Activated naive CD8-positive, alpha-beta T cell treated with anti-CD3 and anti-CD28 coated beads, Interleukin-2, amount 50 U/mL, for 16 hours (primary cell): ENCODE measurements at places on chromosomes 5 and 9.

DNA sequence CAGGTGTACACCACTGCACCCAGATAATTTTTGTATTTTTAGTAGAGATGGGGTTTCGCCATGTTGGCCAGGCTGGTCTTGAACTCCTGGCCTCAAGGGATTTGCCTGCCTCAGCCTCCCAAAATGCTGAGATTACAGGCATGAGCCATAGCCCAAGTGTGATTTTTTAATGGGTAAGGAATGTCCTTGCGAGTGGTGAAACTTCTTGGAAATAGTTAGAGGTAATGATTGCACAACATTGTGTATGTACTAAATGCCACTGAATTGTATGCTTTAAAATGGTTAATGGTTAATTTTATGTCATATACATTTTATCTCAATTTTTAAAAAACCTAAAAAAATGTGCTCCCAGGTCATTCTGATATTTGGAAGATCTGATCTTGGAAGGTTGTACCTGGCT lies 59.9 kb upstream of the IL6ST start:
- DNase-seq: no peak

DNA sequence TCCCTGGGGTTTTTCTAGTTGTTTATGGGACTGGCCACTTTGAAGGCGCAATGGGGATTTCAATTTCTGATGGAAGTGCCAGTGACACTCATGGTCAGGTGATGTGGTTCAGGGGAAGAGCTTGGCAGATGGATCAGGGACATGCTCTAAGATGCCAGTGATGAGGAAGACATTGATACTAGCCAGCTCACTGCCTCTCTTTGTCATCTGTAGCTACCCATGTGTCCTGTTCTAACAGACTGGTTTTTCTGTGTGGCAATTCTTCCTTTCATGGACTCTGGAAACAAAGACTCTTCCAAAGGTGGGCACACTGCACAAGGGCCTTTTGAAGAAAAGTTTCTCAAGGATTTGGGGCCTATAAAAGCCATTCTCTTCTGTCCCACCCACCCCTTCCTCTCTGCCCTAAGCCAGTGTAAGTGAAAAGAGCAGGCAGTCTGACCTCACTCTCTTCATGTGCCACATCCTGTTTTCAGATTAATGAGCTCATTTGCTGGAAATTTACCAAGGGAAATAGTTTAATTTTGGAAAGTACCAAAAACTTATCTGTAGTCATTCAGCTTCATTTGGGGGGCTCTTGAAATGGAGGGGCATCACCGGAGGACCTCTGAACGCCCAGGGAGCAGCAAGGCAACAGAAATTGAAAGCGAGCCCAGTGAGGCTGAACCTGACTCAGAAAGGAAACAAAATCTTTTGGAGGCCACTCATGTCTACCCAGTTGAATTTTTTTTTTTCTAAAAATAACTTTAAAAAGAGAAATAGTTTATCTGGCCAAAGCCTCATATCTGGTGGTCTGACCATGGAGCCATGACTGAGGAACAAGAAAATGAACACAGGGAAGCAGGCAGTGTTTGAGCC lies 4.9 kb upstream of the TRAF1 start:
- peak; percentile 49 for DNase-seq

DNA sequence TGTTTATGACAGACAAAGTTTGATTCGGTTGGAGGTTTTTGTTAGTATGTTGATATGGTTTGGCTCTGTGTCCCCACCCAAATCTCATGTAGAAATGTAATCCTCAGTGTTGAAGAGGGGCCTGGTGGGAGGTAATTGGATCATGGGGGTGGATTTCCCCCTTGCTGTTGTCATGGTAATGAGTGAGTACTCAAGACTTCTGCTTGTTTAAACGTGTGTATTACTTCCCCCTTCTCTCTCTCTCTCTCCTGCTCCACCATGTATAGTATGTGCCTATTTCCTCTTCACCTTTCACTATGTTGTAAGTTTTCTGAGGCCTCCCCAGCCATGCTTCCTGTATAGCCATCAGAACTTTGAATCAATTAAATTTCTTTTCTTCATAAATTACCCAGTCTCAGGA lies 415.1 kb downstream of the HCN1 start:
- no peak for DNase-seq

DNA sequence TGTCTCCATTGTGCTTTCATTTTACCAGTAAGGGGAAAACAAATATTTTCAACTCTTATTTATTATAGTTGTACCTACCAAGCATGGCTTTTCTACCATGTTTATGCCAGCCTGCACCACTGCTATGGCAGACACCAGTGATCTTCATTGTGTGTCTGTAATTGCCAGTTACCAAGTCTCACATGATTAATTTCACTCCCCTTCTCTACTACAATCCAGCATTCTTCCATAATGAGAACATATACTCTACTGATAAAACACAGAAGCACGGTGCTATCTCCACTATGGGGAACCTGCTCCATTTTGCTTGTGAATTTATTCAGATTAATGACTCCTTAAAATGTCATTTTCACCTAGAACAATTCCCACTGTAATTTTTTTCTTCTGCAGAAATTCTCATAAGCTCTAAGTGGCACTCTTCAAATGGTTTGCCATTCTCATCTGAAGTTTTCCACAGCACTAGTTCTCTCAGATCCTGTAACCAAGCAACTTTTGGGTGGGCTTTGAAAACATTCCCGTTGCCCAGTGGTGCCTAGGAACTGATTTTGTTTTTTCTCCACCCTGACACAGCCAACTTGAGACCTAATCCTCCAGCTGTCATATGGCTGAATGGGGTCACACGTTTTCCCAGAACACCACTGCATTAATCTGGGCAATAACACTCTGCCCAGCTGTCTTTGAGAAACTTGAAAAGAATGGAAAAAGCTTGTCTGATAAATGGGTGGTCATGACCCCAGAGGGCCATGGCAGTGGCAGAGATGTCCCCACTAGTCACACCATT lies 222.7 kb upstream of the RASEF start:
- no peak for DNase-seq

DNA sequence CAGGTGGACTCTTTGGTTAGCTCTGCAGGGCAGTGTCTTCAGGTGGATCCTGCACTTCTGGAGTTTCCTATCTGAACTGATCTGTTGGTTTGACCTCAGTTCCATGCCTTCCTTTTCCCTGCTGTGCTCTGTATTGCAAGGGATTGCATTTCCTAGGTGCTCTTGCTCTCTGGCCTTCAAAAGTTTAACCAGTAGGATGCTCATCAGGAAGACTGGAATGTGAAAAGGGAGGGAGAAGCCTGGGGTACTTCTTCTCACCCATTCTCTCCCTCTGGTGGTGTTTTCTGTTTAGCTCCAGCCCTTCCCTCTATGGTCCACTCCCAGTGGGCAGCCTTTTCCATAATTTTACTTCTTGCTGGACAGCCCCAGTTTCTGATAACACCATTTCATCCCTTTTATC lies 78.5 kb downstream of the ZNF618 start:
- DNase-seq: no peak

DNA sequence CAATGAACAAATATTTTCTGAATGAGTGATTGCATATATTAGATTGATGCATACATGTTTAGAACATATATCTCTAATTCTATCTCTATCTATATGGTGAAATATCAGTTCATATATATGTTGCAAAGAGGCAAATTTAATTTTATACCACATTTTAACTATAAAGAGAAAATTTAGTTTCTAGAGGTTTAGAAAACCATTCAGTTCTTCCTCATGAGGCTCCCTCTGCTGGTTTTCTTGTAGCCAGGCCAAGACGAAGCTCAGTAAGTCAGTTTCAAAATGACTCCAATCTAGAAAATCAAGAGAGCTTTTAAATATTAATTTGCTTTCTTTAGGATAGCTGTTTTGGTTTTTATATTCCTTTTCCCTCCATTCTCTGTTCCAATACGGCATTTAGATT lies 312.1 kb downstream of the TMEM232 start:
- DNase-seq: no peak

- DNase-seq: no peak
Measured at GRCh38 chr5:176959051-176959450, 47.5 kb downstream of the UIMC1 start.

- DNase-seq: no peak
Measured at GRCh38 chr5:72194846-72195245, 87.6 kb downstream of the MAP1B start.

GRCh38 chr5:140965905-140966292 lies 377 bp upstream of the PCDHAC2 start:
- DNase-seq: no peak

GRCh38 chr5:31783086-31783645 lies 144.2 kb downstream of the PDZD2 start:
- no peak for DNase-seq

DNA sequence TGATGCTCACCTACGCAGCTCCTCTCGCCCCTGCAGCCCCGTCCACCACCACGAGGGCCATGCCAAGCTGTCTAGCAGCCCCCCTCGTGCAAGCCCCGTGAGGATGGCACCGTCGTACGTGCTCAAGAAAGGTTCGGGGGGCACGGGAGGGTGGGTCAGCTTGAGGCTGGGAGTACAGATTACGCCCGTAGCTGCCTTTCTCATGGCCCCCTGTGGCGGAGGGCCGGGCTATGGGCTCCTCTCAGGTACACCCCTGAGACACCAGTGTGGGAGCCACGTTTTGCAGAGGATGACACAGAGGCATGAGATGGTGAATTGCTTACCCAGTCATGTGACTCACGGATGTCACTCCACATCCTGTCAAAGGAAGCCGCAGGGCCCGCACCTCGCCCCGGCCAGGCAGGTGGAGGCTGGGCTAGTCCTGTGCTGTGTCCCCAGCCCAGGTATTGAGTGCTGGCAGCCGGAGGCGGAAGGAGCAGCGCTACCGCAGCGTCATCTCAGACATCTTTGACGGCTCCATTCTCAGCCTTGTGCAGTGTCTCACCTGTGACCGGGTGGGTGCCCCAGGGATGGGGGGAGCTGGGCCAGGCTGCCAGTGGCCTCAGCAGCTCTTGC lies 33.7 kb downstream of the USP20 start:
- peak; percentile 62 for DNase-seq

- no peak for DNase-seq
Measured at GRCh38 chr5:93600409-93601070, 17.5 kb downstream of the NR2F1 start.

- no peak for DNase-seq
Measured at GRCh38 chr5:84430863-84431663, 46.4 kb upstream of the EDIL3 start.

DNA sequence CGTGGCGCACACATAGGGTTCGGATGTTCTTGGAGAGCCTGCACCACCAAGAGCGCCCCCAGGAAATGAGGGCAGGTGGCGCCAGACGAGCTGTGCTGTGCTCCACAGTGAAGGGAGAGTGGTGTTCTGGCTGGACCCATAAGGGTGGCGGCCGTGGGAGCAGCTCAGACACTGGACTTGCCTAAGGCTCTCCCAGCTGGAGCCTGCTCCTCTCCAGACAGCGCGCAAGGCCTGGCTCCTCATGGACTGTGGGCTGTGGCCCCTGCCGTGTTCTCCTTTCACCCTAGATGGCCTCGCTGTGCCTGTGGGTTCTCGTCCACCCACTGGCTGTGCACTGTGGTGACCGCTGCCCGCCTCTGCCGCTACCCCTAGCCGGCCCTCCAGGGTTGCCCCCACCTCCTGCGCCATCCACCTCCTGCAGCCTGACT lies 92.9 kb downstream of the EHMT1 start:
- no peak for DNase-seq

DNA sequence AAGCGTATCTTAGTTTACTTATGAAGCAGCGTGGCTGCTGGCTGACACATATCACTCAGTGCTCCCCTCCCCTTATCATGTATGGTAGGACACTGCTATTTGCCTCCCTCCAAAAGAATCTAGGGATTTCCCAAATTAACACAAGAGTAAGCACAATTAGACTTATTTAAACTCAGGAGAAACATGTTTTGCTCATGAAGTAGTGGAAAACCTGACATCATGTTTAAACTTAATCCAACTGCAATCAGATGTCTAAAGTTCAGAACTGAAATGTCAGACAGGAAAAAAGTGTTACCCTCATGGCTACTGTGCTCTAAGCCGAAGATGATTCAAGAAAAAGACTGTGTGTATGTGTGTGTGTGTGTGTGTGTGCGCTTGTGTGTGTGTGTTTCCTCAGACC lies 324.1 kb upstream of the TNC start:
- no peak for DNase-seq

DNA sequence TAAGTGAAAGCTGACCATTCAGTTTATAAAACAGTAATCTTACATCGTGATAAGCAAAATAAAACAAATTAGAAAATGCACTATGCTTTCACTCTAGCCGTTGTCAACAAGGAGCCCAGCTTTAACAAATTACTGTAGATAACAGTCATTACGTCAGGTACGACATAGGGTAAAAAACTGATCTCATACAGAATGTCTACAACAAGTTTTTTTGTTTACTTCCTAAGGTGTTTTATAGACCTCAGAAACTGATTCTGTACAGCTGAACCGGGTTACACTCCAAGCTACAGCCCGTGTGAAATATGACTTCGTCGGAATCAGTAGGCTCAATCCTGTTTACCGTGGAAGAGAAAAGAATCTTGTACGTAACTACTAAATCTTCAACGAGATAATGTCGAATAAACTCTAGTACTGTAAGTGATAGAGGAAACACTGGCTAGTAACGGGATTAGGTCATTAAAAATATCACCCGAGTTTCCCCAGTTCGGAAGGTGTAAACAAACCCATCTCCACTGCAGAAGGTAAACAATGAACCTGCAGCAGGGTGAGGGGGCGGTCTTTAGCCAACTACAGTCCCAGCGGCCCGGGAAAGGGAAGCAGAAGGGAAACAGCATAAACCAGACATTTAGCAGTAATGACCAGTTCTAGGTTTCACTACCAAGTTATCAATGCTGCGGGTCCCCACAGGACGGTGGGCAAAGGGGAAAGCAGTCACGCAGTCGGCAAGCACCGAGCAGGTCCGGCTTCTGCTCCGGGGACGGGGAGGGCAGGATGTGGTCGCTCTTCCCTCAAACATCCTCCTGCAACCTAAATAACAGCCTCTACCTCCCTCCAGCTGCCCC lies 1.1 kb downstream of the RICTOR start:
- no peak for DNase-seq

DNA sequence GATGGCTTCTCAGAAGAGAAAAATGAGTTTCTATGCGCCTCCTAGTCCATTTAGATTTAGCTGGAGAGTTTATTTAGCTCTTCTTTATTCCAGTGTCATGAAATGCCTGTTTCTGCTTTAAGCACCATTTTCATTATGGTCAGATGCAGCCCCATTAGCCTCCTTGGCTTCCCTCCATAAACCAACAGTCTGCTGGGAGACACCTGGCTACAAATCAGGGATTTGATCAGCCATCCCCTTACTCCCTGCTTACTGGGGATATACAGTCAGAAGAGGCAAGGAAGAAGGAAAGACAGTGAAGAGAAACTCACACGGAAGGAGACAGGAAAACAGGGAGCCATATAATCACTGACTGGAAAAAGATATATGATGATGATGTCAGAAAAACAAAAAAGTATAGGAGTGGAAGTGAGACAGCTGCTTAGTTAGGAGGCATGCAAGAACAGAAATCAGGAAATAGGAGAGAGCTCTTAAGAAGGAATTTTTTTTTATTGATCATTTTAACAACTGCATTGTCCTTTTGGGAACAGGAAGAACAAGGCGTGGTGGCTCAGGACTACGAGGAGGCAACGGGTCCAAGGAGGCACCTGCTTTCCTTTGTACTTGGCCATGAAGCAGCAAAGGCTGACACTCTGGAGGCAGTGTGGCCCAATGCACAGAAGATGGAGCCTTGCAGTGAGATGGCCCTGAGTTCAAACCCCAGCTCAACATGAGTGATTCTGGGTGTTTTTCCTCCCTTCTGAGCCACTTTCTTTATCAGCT lies 56.1 kb downstream of the MED27 start:
- no peak for DNase-seq
